Thymus (tissue), 14 donors: ENCODE measurements at places on chromosomes 7 and 10. TPM values are rescaled to one million over a fixed set of nuclear protein-coding genes. Genes with fewer than 3 reads are reported as not detected.

GPR85 gene
- 0.71 TPM for total RNA-seq

GPR26 gene
- total RNA-seq: 0.09 TPM

- DNase-seq: no peak
These were observed 85.0 kb downstream of the PLPP4 start for GRCh38 chr10:120541984-120542383.

GRCh38 chr10:18418541-18419215 is 232.7 kb downstream of the NSUN6 start:
- DNase-seq: no peak

GRCh38 chr10:125062914-125063230 is 97.5 kb downstream of the CTBP2 start:
- no peak for DNase-seq
